ENCODE measurements at places on chromosomes 11 and 22.

GRCh38 chr11:36146437-36146836, 142.8 kb downstream of the COMMD9 start:
- no peak for DNase-seq

DNA sequence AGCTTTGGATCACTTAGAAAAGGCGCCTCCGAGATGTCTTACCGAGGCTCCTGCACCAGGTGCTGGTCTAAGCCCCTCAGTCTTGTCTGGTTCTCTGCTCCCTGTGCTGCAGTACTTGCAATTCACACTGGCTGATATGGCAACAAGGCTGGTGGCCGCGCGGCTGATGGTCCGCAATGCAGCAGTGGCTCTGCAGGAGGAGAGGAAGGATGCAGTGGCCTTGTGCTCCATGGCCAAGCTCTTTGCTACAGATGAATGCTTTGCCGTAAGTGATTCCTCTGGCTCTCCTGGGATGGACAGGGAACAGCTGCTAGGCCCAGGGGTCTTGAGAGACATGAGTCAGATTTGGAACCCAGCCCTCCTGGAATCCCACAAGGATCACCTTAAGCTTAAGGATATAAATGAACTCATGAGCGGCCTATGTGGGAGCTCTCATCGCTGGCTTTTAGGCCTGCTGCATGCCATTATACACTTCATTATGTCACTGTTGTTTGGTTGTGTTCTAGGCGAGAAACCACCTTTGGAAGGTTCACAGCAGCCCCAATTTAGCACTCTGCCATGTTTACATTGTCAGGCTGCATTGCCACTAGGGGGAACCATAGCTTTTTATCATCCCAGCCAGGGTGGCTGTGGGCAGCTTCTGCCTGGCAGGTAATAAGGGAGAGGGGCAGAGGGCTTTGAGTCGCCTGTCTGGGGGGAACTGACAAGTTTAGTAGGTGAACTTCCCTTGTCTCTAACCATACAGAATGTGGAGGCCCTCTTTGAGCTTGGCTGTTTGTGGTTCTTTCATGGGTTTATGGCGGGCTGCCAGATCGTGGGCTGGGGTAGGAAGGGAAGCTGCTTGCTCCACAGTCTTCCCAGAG, 8.5 kb downstream of the ACAD8 start:
- no peak for DNase-seq

- no peak for DNase-seq
Measured at GRCh38 chr22:17349172-17349571, 20.1 kb upstream of the CECR2 start.

- DNase-seq, result no peak
Measured at GRCh38 chr11:1879342-1879940, 12.3 kb downstream of the PRR33 start.

GRCh38 chr11:115710426-115710825, 206.2 kb upstream of the CADM1 start:
- no peak for DNase-seq

GRCh38 chr22:35326854-35327562, 27.3 kb downstream of the TOM1 start:
- no peak for DNase-seq
